ENCODE measurements at places on chromosomes 6 and 20.

DNA sequence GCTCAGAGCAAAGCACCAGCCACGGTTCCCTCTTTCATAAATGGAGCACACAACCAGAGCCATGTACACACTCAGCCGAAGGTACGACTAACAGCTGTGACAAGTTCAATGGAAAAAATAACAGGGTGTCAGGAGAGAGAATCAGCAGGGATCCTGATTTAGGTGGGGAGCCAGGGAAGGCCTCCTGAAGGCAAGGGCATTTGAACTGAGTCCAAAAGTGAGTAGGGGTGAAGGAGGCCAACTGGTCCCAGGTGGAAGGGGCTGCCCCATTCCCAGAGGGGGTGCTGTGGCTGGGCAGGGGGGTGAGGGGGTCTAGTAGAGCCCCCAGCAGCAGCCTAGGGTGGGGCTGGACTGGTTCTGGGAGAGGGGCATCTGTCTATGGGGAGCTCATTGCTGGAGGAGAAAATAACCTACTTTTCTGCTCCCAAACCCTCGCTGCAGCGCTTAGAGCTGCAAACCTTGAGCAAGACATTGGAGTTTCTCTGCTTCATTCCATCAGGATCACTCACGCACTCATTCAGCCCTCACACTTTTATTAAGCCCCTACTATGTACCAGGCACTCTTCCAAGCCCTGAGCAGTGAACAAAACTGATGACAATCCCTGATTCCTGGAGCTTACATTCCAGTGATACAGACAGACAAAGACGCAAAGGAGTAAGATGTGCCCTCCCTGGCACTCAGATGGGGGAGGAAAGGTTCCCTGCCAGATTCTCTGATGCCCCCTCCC, 113.5 kb downstream of the TOX2 start:
- DNase-seq: no peak

GRCh38 chr20:32021091-32021490, 10.9 kb downstream of the CCM2L start:
- no peak for DNase-seq

DNA sequence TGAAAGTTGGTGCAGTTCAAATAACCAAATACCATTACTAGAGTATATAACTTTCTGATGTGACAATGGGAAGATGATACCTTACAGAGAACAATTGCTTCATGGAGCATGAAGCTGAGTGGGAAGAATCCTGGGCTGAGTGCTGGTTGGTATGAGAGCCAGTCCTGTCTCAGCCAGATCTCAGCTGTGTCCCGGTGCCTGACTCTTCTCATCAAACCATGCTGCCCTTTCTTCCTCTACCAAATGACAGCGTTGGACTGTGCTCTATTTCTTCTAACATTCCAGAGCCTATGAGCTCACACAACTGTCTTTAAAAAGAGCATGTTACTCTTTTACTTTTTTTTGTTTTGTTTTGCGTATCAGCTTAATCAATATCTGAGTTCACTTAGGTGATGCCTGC, 27.5 kb upstream of the PBOV1 start:
- DNase-seq: no peak

- no peak for DNase-seq
Observed at GRCh38 chr6:162921062-162921461, 193.3 kb downstream of the PACRG start.

DNA sequence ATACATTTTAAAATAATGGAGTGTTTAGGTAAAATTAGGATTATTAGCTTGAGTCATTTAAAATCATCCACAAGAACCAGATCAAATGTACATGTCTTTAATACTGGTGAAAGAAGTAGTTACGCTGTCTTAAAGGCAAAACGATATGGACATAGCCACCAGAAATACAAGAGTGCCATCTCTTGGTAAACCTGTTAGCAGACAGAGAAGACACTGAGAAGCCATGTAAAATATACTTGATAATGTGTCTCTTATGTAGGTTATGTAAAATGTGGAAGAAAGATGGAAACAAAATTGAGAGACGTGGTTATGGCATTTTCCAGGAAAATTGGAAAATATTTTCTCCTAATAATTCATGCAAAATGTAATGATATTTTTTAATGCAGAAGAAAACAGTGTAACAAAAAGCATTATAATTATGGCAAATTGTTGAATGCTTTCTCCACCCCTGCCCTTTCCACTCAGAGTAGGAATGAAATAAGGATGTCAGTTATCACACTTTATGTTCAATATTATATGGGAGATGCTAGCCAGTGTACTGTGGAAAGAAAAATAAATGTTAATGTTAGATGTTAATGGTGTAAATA, 12.2 kb upstream of the SLC17A2 start:
- DNase-seq: no peak

GRCh38 chr20:51628533-51629398, 86.2 kb upstream of the NFATC2 start:
- DNase-seq: no peak

- no peak for DNase-seq
Observed at GRCh38 chr6:56065408-56065807, 182.0 kb downstream of the COL21A1 start.
